ENCODE measurements at places on chromosomes 16 and 17. TPM values are rescaled to one million over a fixed set of nuclear protein-coding genes. Genes with fewer than 3 reads are reported as not detected.
A peak's percentile ranks its signal among the peaks of the same experiment; 100 is the strongest.

DNA sequence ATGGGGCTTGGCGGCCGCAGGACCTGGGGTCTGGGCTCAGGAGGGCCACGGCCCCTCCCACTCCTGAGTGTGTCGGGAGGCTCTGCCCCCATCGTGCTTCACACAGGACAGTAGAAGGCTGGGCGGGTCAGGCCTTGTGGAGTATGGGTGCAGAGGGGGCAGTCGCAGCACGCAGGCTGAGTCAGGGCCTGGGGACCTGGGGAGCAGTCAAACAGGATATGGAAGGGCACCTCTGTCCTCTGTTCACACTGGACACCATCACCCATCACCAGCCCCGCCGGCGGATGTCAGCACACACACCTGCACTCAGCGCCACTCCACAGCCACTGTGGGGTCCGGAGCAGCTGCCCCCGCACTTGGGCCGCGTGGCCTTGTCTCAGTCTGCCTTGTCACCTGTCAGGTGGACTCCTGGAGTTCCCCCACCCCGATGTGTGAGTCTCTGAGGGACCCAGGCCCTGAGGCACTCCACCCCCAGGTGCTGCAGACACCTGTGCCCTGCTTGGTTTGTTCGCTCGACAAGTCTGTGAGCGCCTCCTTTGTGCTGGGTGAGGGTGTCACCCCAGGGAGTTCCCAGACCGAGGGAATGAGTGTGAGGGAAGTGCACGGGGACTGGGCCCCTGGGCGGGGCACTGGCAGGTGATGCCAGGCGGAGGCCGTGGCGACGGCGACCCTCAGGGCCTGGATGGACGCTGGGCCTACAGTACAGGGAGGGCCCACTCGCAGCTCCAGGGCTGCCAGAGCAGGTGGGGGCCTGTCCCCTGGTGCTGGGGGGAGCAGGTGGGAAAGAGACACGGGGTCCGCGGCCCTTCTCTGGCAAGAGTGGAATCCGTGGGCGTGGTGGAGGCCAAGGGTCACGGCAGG is 31.7 kb downstream of the ZFPM1 start:
- DNase-seq, result no peak

- DNase-seq, result no peak
Measured at GRCh38 chr17:58528443-58528842, 14.0 kb upstream of the MTMR4 start.

GRCh38 chr16:31874366-31875111 is 932 bp downstream of the ZNF267 start:
- no peak for DNase-seq

GRCh38 chr17:17675925-17676534 is 5.2 kb upstream of the RAI1 start:
- DNase-seq, result peak; percentile 25

DNA sequence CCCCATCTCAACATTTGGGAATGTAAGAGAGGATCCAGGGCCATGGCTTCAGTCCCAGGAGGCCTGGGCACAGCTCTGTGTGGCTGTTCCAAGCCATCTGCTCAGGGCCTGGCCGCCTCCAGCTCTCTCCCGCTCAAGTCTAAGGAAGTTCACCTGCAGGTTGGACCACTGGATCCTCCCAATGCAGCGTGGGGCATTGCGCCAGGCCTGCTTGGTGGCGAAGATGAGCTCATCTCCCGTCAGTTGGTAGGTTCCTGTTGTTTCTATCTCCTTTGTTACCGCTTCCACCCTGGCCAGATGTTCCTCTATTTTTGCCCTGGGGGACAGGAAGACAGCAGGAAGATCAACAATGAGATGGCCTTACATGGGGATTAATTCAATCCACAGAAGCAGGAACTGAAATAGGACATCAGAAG is 17.5 kb downstream of the NOS2 start:
- DNase-seq, result no peak

DNA sequence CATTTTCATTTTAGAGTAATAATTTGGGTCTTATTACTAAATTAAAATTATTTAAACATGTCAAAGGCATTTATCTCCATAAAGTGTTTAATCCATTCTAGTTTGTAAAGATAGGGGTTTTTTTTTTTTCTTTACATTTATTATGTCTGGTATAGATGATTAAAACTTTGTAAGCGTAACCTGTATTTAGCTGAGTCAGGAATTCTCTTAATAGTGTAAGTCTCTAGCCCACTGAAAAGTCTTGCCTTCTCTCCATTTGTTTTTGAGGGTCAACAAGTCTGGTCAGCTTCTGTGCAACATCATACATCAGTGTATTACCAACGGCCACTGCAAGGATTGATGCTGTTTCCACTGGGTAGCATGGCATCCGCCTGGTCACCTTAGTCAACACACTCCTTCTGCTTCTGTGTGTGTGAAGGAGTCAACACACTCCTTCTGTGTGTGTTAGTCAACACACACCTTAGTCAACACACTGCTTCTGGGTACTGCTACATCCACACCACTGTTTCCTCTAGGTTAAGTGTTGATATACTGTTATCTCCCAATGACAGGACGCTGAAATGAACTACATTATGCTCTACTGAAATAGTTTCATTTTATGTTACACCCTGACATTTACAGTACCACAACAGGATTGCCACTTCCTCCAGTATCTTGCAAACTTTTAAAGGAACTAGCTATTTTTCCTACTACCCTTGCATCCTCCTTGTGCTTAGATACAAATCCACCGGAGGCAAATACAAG is 37.3 kb upstream of the VWA3A start:
- DNase-seq, result no peak

- DNase-seq, result no peak
Measured at GRCh38 chr17:82835766-82836512, 3.9 kb downstream of the ZNF750 start.

- DNase-seq, result no peak
Measured at GRCh38 chr17:47982645-47983390, 11.9 kb downstream of the CDK5RAP3 start.

DNA sequence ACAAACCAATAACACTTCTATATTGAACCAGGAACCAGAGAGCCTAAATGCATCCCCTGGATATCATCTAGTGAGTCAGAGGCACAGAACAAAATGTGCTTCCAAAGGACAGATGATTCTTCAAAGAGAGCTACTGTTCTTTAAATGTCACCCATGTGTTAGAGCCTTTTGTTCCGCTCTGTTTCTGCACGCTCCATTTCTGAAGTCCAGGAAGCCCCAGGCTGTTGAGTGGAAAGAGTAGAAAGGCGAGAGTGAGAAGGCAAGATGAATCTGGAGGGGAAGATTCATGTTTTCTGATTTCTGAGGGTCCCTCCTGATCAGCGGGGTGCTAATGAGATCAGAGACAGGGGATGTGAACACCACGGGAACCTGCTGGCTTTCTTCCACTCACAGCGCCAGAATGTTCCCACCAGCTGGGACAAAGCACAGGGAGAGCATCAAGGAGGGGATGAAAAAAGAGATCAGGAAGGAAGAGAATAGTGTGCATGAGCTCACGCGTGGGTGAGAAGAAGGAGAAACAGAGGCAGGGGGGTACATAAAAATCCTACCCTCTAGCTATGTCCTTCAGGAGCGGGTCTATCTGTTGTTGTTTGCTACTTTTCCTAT is 559.9 kb upstream of the HSBP1 start:
- no peak for DNase-seq

GRCh38 chr17:60231691-60232090 is 81.9 kb downstream of the CA4 start:
- no peak for DNase-seq

DNA sequence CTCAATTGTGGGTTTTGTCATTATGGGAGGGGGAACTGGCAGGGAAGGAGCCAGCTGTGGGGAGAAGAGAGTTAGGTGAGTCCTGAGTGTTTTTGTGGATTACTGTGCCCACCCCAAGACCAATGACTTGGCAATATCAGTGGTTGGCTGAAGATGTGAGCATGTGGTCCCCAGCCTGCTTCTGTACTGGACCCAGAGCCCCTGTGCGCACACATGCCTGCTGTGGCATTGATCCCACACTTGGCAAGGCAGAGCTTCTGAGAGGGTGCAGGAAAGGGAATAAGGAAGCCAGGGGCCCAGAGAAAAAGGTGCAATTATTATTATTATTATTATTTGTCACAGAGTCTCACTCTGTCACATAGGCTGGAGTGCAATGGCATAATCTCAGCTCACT is 1.3 kb downstream of the PRAC1 start:
- DNase-seq, result no peak

DNA sequence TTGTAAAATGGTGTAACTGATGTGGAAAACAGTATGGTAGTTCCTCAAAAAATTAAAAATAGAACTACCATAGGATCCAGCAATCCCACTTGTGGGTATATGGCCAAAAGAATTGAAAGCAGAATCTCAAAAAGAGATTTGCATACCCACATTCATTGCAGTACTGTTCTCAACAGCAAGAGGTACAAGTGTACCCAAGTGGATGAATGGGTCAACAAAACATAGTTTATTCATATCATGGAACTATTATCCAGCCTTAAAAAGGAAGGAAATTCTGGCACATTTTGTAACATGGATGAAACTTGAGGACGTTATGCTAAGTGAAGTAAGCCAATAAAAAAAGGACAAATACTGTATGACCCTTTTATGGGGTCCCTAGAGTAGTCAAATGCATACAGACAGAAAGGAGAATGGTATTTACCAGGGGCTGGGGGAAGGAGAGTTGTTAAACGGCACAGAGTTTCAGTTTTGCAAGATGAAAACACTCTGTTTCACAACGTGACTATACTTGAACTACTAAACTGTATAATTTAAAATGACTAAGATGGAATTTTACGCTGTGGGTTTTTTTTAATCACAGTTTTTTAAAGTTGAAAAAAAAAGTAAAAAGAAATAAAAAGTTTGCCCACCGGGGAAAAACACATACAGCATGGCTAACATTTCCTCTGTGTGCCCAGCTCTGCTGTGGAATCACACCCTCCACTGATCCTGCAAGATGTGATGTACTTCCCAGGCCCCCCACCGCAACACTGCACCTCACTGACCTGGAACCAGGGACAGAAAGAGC is 6.1 kb downstream of the TVP23A start:
- DNase-seq, result no peak

DNA sequence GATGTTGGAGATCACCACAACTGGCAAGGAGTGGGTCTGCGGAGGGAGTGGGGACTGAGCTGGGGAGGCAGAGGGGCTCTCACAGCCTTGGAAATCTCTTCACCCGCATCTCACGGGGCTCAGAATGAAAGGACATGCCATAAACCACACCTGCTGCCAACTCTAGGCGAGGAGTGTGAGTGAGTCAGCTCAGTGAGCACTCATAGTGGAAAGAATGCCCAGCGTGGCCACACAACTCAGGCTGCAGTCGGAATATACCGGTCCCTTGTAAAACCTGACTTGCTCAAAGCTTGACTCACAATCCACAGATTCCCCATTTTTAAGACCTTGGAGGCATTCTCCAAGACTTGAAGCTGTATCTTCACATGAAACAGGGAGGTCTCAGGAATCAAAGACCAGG is 36.7 kb downstream of the STAT5A start:
- DNase-seq, result no peak

GRCh38 chr16:19601083-19601976 is 45.8 kb downstream of the VPS35L start:
- no peak for DNase-seq

DNA sequence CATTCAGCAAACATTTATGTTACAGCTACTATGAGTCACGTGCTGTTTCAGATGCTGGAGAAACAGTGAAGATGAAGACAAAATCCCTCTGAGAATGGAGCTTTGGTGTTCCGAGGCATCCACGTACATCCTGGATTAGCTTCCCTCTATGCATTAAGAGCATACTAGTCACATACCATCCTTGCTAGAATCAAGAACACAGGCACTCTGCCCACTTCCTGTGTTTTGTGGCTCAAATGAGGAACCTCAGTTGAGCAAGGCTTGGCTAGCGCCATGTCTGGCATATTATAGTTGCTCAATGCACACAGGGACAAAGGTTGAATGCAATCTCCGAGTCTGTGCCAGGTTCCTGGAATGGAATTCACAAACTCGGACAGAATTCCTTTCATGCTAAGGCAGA is 297.5 kb downstream of the XYLT1 start:
- DNase-seq, result no peak

- no peak for DNase-seq
Measured at GRCh38 chr17:81249223-81250040, 10.3 kb downstream of the NDUFAF8 start.

- no peak for DNase-seq
Measured at GRCh38 chr17:40450175-40450574, 6.9 kb downstream of the IGFBP4 start.

DNA sequence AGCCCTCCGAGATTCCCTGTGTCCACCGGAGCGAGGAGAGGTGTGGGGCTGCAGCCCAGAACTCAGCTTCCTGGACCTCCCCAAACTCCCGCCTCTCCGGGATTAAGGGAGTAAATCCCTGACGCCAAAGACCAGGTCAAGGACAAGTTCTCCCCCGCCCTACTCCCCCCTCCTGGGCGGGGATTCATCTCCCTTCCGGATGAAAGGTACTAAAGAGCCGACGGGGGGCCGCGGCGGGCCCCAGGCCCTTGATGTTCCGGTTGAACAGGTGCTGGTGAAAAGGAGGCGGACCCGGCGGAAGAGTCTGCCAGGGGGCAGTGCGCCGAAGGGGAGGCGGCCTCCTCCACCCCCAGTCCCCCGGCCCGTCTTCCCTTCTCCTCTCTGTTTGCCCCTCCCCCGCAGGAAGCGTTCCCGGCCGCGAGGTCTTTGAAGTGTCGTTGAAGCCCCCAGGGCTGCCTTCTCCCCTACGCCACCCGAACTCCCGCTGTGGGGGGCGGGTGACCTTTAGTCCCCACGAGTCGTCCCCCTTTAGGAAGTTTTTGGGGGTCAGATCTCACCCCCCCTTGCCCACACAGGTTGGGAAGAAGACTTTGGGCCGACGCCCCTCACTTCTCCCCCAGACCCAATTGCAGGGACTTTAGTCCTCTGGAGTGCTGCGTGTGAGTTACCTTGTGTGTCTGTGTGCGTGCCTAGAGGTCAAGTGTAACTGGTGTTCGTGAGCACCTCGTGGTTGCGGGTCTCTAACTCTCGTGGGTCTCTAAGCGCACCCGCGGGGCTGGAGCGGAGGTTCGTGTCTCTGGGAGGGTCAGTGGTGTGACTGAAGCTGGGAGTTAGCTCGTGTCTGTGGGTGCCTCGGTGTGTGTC is 1.1 kb upstream of the MLLT6 start:
- DNase-seq, result peak; percentile 70

- DNase-seq, result no peak
Measured at GRCh38 chr16:66250686-66251431, 115.6 kb upstream of the CDH5 start.

- no peak for DNase-seq
Measured at GRCh38 chr16:73279451-73279850, 231.5 kb upstream of the ZFHX3 start.

Gene GRAPL
- total RNA-seq, result 5.3 TPM

Gene HSF4
- total RNA-seq, result 33.9 TPM

Gene TLCD2
- total RNA-seq, result 0.30 TPM

Gene ADAD2
- total RNA-seq, result not detected

Gene CAPNS2
- not detected for total RNA-seq

Gene KRTAP1-5
- not detected for total RNA-seq

Gene TMUB2
- 20.4 TPM for total RNA-seq

Gene GNG13
- total RNA-seq, result not detected
